ENCODE measurements at places on chromosomes 5 and 9.

DNA sequence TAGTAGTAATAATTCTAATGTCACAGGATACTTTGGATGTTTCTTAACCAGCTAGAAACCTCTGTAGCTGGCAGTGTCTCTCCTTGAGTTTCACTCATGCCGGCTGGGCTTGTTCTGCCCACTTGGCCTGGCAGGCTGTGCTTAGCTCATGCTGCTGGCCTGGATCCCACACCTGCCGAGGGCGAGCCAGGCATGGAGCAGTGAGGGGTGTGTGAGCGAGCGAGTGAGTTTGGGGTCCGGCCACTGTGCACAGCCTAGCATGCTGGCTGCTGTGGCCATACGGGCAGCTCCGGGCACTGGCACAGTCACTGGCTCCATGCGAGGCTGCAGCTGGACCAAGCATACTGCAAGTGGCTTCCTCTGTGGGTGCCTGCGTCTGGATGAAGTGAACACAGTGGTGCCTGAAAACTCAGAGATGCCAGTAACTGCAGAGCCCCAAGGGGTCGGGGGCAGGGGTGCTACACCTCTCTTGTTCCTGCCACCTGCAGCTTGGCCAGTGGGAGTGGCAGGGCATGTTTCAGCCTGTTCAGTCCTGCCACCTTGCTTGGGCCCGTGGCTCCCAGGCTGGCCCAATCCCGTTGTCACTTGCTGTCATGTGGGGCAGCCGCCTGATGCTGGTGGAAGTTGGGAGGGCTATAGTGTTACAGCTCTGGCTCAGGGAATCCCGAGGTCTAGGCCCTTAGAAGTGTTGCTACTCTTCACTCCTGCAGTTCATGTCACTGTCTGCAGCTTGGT lies 9.9 kb downstream of the FSD1L start:
- no peak for DNase-seq

- no peak for DNase-seq
Measured at GRCh38 chr5:53392073-53392472, 88.4 kb upstream of the FST start.

GRCh38 chr5:119651486-119651885 lies 22.1 kb downstream of the FAM170A start:
- DNase-seq: no peak

- no peak for DNase-seq
Measured at GRCh38 chr5:176174345-176175025, 63.7 kb upstream of the SIMC1 start.

DNA sequence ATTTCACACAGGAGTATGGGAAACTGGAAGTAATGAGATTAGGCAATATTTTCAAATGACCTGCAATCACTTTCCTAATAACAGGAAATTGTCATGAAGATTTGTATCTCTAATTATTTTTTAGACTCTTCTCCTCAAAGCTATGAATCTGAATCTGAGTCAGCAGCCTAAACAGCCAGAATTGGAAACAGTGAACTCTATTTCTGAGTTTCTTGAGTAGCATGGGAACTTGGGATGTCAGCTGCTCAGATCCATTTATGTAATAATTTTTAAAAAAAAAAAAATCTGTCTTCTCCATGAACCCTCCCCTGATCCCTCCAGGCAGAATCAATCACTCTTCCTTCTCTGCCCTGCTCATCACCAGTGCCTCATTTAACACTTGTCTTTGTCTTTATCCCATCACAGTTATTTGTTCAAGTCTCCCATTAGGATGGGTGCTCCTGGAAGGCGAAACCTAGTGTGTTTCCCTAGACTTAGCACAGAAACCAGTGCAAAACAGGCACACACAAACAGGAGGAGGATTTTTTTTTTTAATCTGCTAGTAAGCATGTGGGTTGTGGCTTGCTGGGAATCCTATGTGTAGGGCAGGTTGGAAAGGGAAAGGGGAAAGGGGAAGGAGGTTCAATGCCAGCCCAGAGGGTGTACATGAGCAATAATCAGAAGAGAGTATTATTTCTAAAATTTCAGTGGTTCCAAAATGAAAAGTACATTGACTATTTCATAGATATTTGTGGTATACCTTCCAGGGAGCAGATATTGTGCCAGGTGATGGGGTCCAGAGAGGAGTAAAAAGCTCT lies 186.8 kb downstream of the TTLL11 start:
- no peak for DNase-seq

DNA sequence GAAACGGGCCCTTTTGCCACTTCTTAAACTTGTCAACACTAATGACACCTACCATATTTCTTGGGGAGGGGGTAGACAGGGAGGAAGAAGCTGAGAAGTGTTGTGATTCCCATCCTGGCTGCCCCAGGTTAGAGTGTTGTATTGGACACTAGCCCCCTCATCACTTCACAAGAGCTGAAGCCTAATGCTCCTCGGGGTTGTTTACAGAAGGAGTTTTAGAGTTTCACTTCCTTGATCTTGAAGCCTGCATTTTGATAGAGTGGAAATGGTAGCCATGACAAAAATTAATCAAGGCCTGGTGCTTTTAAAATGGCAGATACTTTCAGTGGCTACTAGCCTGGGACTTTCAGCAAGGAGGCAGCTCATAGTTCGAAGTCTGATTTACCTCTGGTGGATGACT lies 11.0 kb upstream of the FAM120AOS start:
- no peak for DNase-seq

DNA sequence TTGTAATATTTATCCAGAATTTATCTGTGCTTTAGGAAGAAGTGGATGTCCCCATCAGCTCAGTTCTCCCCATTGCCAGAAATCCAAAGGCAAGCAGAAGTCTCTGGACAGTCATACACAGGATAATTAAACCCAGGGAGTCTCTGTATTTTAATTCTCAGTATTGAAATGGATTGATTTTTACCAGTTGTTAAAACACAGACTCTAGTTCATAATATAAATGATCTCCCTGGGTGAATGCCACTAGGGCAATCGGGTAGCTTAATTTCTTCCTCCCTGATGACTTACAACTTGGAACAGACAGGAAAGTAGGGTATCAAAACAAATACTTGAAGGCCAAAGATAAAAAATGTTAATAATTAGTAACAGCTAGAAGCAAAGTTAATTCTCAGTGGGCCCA lies 66.5 kb upstream of the DAP start:
- no peak for DNase-seq

DNA sequence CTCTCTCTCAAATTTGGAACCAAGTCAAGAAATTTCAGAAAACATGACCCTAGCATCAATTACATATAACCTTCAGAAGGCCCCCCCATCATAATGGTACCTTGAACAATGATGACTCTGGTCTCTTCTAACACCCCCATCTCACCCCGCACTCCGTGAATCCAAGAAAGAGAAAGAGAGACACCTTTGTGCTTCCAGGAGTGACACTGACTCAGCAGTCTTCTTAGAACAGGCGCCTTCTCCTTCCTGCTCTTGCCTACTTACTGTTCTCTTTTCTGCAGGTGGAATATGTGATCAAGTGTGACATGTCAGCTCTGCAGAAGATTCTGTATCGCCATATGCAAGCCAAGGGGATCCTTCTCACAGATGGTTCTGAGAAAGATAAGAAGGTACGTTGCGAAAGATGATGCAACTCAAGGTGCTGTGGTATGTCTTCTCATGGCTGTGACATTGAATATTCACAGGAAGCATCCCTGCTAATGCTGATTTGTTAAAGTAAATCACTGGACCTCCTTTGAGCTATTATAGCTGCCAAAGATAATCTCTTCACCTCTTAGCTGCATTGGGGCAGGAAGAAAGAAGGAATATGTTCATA lies 81.3 kb downstream of the SMARCA2 start:
- no peak for DNase-seq

GRCh38 chr5:151820903-151821302 lies 49.1 kb downstream of the G3BP1 start:
- no peak for DNase-seq

- DNase-seq: no peak
Measured at GRCh38 chr5:10582512-10582897, 18.6 kb downstream of the ANKRD33B start.

DNA sequence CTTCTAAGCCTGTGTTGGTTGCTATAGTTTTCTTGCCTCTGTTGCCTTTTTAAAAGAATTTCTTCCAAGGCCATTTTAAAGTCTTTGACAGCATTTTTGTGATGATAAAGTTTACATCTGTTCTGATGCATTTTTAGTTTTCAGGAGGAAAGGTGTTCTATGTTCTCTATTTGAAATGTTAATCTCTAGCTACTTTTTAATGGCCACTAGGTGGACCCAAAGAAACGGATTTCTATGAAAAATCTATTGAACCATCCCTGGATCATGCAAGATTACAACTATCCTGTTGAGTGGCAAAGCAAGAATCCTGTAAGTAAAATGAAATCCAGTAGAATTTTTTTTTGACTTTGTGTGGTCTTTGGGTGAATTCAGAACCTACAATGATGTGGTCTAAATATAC lies 60.2 kb downstream of the MELK start:
- no peak for DNase-seq

DNA sequence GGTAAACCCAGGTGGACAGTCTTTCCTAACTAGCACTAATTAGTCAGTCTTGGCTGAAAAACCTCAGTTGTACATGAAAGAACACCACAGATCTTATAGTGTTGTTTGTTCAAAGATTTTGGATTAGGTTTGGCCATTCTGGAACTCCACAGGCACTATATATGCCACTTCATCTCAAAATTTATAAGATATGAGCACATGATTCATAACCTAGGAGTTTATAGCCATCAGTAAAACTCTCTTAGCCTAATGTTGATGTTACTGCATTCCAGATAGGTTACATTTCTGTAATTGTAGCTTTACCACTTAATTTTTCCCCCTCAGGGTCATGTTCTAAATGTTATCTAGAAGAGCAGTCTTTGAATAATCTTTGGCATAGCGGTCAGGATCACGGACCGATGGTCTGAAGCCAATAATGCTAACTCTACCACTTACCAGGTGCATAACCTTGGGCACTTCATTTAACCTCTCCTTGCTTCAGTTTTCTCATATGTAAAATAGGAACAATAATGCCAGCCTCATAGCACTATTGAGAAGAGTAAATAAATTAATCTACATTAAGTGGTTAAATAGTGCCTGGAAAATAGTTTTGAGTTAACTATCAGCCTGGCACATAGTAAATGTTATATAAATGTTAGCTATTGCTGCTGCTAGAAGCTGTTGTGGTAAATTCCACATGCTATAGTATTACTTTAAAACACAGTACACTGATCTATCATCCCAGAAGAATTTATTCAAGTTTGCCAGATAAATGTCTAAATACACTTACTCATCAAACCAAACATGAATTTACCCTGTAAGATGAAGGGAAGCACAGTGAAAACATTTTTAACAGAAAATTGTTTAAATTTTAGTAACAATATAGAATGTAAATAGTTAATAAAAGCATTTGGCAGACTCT lies 743.9 kb downstream of the NR2F1-AS1 start:
- DNase-seq: no peak

DNA sequence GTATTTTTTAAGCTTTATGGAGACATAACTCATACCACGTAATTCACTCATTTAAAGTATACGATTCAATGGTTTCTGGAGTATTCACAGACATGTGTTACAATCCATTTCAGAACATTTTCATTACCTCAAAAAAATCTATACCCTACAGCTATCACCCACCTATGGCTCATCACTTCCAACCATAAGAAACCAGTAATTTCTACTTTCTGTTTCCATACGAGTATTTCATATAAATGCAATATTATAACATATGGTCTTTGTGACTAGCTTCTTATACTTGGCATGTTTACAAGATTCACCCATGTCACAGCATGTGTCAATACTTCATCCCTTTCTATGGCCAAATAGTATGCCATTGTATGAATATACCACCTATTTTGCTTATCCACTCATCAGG lies 18.8 kb downstream of the UBQLN1 start:
- DNase-seq: no peak

GRCh38 chr5:128436749-128437188 lies 101.3 kb downstream of the FBN2 start:
- no peak for DNase-seq

DNA sequence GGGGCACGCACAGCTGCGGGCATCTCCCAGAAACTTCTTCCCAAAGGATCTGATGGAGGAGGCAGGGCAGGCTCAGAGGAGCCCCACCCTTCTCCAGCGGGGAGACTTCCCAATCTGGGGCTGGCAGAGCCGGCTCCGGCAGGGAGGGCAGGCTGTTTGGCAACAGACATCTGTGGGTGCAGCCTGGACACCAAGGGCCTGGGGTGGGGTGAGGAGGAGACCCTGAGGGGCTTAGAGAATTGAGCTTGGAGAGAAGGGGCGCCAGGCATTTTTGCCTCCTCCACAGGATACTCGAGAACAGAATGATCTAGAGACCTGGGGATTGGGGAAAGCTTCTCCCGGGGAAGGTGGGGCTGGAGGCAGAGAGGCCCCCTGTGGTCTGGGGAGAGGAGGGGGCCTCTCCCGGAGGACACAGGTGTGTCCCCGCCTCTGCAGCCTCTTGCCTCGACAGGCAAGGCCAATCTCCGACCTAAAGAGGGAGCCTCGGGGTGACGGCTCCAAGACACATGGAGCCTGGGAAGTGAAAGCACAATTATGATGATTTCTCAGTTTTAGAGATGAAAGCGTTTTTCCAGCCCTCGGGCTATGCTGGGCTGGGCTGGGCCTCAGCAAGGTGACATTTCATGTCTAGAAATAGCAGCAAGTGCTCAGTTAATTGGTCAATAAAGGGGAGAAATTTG lies 8.4 kb downstream of the LHX3 start:
- DNase-seq: no peak

DNA sequence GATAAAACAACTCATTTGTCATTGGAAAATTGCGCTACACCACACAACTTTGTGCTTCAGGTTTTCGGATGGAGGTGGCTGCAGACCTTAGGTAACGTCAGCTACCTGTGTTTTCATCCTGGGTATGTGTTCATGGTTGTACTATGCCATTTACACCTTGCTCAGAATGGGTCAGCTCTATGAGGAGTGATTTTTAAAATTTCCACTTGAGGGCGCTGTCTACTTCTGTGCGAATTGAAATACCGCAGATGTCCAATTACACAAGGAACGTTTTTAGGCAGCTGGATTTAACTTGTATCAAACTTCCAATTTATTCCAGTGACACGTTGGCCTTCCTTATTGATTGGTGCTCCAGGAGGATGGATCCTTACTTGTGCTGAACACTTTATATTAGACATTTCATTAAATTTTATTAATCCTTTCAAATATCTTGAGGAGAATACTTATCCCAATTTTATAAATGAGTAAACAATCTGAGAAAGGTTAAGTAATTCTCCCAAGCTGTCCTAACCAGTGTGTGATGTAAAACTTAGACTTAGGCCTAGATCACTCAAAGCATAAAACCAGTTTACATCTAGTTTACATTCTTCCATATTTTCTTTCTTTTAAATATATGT lies 23.4 kb downstream of the DMRTA1 start:
- no peak for DNase-seq

DNA sequence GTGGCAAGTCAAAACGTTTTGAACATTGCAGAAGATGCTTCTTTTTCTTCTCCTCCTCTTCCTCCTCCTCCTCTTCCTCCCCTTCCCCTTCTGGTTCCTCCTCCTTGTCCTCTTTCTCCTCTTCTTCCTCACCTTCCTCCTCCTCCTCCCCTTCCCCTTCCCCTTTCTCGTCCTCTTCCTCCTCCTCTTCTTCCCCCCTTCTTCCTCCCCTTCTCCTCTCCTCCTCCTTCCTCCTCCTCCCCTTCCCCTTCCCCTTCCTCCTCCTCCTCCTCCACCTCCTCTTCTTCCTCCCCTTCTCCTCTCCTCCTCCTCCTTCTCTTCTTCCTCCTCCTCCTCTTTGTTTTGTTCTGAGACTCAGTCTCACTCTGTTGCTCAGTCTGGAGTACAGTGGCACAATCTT lies 167.0 kb upstream of the SV2C start:
- DNase-seq: no peak

- no peak for DNase-seq
Measured at GRCh38 chr9:33506626-33507370, 17.3 kb upstream of the ANKRD18B start.
